Naive thymus-derived CD4-positive, alpha-beta T cell (primary cell): ENCODE measurements at places on chromosomes 3 and 15.
A peak's percentile ranks its signal among the peaks of the same experiment; 100 is the strongest.

- peaks cover 8% of the 10 kb centered on the region for H3K4me1 ChIP-seq
- H3K36me3 ChIP-seq: no peaks in the 10 kb centered on the region
- H3K27me3 ChIP-seq: no peaks in the 10 kb centered on the region
- H3K4me3 ChIP-seq: no peak overlapping the region
- no peak for DNase-seq
- no peak overlapping the region for H3K27ac ChIP-seq
Observed at GRCh38 chr3:13262493-13263211, 157.5 kb downstream of the NUP210 start.

GRCh38 chr3:17798000-17798399 lies 55.6 kb upstream of the TBC1D5 start:
- H3K36me3 ChIP-seq: no peaks in the 10 kb centered on the region
- H3K4me1 ChIP-seq: no peaks in the 10 kb centered on the region
- no peak overlapping the region for H3K27ac ChIP-seq
- no peak for DNase-seq
- H3K4me3 ChIP-seq: no peak overlapping the region

- no peaks in the 10 kb centered on the region for H3K27me3 ChIP-seq
- H3K27ac ChIP-seq: no peak overlapping the region
- H3K36me3 ChIP-seq: no peaks in the 10 kb centered on the region
- no peak for DNase-seq
- H3K4me1 ChIP-seq: no peaks in the 10 kb centered on the region
- H3K4me3 ChIP-seq: no peak overlapping the region
Observed at GRCh38 chr3:24320601-24321000, 174.0 kb downstream of the THRB start.

DNA sequence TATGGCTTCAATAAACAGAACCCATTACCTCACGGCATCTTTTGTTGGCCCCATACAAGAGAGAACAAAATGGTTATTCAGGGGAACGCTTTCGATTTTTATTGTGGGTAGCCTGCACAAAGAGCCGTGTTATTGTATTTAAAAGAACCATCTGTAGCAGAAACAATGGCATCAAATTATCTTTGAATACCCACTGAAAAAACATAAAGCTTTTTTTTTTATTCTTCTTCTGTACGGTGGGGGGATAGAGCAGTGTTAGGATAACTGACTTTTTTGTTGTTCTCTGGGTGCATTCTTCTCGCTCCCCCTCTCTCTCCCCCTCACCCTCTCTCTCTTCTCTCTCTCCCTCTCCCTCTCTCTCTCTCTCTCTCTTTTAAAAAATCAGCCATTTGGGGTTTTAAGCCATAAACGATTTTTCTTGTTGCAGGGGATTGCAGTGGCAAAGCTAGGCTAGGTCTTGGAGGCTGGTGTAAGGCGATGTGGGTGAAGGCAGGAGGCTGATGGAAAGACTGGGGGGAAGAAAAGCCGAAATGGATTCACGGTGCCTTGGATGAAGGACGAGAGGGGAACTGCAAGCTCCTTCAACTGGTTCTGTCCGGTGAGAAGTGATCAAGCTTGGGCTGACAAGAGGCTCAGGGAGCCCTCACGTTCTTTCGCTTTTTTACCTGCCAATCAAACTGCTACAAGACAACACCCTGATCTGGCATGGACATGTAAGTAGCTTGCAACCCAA lies 12.4 kb upstream of the SOX2 start:
- H3K27ac ChIP-seq: no peak overlapping the region
- no peak for DNase-seq
- H3K36me3 ChIP-seq: no peaks in the 10 kb centered on the region
- H3K4me3 ChIP-seq: no peak overlapping the region

DNA sequence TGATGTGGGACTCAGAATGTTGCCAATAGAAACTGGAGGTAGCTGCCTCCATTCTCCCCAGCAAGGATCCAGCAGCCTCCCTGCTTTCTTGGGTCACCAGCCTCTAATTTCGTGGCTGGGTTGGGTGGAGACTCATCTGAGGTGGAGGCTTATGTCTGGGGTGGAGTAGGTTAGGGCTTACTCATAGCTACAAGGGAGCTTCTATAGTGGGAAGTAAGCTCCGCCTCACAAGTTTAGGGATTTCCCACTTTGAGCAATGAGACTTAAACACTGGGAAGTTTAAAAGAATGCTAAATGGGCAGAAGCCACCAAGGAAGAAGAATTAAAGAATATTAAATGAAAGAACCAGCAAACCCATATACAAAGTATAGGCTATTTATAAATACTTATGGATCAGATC lies 63.8 kb downstream of the GJD2 start:
- no peak overlapping the region for H3K4me3 ChIP-seq
- H3K4me1 ChIP-seq: no peaks in the 10 kb centered on the region
- no peak for DNase-seq

DNA sequence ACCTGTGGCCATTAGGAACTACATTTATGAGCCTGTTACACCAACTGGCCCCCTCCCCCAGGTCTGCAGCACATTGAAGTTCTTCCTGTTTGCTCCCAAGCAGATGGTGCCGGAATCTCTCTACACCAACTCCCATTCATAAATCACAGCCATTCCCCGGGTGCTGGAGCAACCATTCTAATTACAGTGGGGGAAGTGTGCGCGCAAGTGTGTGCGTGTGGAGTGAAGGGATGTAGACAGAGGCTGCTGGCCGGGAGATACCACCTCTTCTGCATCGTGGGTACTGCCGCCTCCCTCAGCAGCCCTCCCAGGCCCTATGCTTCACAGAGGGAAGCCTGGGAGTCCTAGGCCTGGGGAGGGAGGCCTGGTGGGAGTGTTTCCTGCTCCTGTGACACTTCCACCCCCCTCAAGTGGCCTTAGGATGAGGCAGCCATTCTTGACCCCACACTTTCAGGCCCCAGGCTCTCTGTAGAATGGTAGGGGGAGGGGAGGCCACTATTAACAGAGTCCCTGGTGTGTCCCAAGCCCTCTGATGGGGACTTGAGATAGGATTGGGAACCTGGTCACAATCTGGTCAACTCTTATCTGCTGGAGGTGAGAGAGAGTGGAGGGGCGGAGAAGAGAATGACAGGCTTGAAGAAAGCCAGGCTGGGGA lies 69.1 kb downstream of the MAGEF1 start:
- DNase-seq: no peak
- no peak overlapping the region for H3K4me3 ChIP-seq
- H3K27ac ChIP-seq: no peak overlapping the region
- no peaks in the 10 kb centered on the region for H3K27me3 ChIP-seq

- H3K4me3 ChIP-seq: no peak overlapping the region
- no peaks in the 10 kb centered on the region for H3K36me3 ChIP-seq
- H3K27ac ChIP-seq: no peak overlapping the region
Observed at GRCh38 chr3:63961891-63962290, 49.7 kb upstream of the SCAANT1 start.

GRCh38 chr3:50189274-50189673 lies 2.1 kb upstream of the GNAT1 start:
- H3K4me1 ChIP-seq: peaks cover 5% of the 10 kb centered on the region
- H3K4me3 ChIP-seq: no peak overlapping the region
- H3K27me3 ChIP-seq: no peaks in the 10 kb centered on the region
- no peaks in the 10 kb centered on the region for H3K36me3 ChIP-seq
- H3K27ac ChIP-seq: no peak overlapping the region

DNA sequence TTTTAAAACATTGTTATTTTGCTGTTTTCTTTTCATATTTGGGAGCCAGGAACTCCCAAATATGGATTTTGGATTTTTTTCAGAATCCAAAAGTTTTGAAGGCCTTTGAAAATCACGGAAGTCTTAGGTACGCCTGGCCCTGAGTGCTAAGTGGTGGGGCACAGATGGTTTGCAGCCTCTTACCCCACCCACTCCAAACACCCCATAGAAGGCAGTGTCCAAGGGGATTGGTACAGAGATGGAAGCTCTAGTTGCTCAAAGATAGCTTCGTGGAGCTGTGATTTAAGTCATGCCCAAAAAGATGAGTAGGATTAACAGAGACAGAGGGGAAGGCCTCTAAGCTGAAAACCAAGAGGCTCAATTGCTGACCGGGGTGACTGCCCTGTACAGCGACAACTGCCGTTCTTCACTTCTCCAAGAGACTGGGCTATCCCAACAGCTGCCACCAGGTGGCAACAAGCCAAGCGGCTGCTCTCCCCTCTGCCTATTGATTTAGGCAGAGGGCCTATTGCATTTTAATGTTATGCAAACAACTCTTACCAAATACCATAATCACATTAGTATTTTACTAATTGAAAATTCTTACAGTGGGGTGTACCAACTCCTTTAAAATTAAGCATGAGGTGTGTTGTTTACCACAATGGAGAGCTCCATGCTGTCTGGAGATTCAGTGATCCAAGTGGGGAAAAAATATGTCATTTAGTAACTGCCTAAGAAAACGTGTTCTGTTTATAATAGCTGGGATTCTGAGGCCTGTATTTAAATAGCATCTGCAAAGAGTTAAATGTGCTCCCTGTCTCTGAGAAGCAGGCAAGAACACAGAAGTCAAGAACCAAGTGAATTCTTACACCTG lies 64.0 kb upstream of the C15orf61 start:
- peak; percentile 75 for DNase-seq
- no peak overlapping the region for H3K4me3 ChIP-seq
- no peaks in the 10 kb centered on the region for H3K4me1 ChIP-seq
- H3K27me3 ChIP-seq: no peaks in the 10 kb centered on the region

GRCh38 chr15:59801649-59802048 lies 112.5 kb upstream of the BNIP2 start:
- no peak overlapping the region for H3K4me3 ChIP-seq
- no peaks in the 10 kb centered on the region for H3K27me3 ChIP-seq
- H3K4me1 ChIP-seq: peaks cover 57% of the 10 kb centered on the region
- no peaks in the 10 kb centered on the region for H3K36me3 ChIP-seq
- no peak for DNase-seq

GRCh38 chr3:81799403-81799802 lies 38.0 kb upstream of the GBE1 start:
- no peaks in the 10 kb centered on the region for H3K27me3 ChIP-seq
- H3K36me3 ChIP-seq: no peaks in the 10 kb centered on the region
- no peak overlapping the region for H3K27ac ChIP-seq
- H3K4me3 ChIP-seq: no peak overlapping the region
- no peak for DNase-seq

- H3K27me3 ChIP-seq: no peaks in the 10 kb centered on the region
- H3K4me1 ChIP-seq: no peaks in the 10 kb centered on the region
- DNase-seq: no peak
Observed at GRCh38 chr3:112619295-112619694, 21.6 kb downstream of the CCDC80 start.

- no peaks in the 10 kb centered on the region for H3K27me3 ChIP-seq
- no peak overlapping the region for H3K4me3 ChIP-seq
- no peak for DNase-seq
- H3K36me3 ChIP-seq: no peaks in the 10 kb centered on the region
- no peak overlapping the region for H3K27ac ChIP-seq
Observed at GRCh38 chr15:27723821-27724220, 375.3 kb downstream of the OCA2 start.

- DNase-seq: no peak
- H3K4me3 ChIP-seq: no peak overlapping the region
- H3K36me3 ChIP-seq: no peaks in the 10 kb centered on the region
- no peaks in the 10 kb centered on the region for H3K4me1 ChIP-seq
Observed at GRCh38 chr3:66158933-66159683, 61.7 kb upstream of the SLC25A26 start.

DNA sequence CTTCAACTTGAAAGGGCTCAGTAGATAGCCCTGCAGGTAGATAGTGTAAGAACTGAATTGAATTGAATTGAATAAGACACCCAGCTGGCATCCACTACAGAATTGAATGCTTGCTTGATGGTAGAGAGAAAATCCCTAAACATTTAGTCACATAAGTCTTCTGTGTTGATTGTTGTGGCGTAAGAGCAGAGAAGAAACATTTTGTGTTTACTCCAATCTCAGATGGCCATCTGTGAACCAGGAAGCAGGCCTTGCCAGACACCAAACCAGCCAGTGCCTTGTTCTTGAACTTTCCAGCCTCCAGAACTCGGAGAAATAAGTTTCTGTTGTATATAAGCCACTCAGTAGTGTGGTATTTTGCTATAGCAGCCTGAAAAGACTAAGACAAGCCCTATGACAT lies 43.6 kb downstream of the SST start:
- H3K36me3 ChIP-seq: no peaks in the 10 kb centered on the region
- no peaks in the 10 kb centered on the region for H3K27me3 ChIP-seq
- H3K4me3 ChIP-seq: no peak overlapping the region
- DNase-seq: no peak
- no peaks in the 10 kb centered on the region for H3K4me1 ChIP-seq
- H3K27ac ChIP-seq: no peak overlapping the region

- H3K27ac ChIP-seq: no peak overlapping the region
- no peaks in the 10 kb centered on the region for H3K36me3 ChIP-seq
- H3K4me1 ChIP-seq: no peaks in the 10 kb centered on the region
- no peak for DNase-seq
Observed at GRCh38 chr3:36542186-36542585, 161.9 kb downstream of the STAC start.

DNA sequence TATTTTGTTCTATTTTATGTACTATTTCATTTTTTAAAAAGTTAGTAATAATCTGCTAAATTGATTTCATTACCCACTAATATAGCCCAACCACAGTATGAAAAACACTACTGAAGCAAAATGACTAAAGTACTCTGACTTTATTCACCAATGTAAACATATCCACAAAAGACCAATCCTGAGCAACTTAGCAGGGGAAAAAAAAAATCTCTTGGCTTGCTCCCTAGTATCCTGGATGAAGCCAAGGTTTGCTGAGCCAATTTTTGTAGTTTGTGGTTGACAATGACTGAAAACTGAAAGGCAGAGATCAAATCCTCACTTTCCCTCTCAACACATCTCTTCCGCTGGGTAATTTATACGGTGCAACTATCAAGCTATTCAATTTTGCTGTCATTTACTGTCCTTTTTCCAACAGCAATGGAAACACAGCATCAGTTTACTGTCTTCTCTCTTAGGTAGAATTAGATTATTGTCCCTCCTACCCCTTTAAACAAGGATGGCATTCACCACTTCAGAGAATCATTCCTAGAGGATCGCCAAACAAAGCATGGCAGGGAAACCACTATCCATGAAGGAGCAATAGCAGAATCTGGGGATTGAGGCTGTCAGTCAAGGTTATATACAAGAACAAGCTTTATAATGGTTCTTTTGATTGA lies 149.7 kb downstream of the THRB start:
- H3K27ac ChIP-seq: no peak overlapping the region
- H3K4me1 ChIP-seq: no peaks in the 10 kb centered on the region
- H3K27me3 ChIP-seq: no peaks in the 10 kb centered on the region
- DNase-seq: no peak

- H3K27ac ChIP-seq: no peak overlapping the region
- no peaks in the 10 kb centered on the region for H3K27me3 ChIP-seq
- H3K4me1 ChIP-seq: no peaks in the 10 kb centered on the region
- H3K36me3 ChIP-seq: no peaks in the 10 kb centered on the region
Observed at GRCh38 chr3:141783632-141784031, 20.4 kb downstream of the GRK7 start.

DNA sequence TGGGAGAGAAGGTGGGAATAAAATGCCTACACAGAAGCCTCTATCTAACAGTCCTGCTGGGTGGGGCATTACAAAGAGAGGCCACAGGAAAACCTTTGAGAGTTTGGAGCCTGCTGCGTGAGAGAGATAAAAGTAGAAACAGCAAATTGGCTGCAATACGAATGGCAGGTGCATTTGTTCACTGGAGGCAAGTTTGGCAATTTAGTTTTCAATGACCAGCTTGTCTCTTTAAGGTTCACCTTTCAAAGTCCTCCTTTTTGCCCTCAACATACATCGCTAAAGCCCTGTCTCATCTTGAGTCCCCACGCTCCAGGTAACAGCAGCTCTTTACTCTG lies 405.7 kb downstream of the LSAMP start:
- DNase-seq: no peak
- H3K27me3 ChIP-seq: no peaks in the 10 kb centered on the region
- no peaks in the 10 kb centered on the region for H3K36me3 ChIP-seq
- H3K4me1 ChIP-seq: no peaks in the 10 kb centered on the region
